PC-3 (cell line): ENCODE measurements at places on chromosomes 16 and 17.

DNA sequence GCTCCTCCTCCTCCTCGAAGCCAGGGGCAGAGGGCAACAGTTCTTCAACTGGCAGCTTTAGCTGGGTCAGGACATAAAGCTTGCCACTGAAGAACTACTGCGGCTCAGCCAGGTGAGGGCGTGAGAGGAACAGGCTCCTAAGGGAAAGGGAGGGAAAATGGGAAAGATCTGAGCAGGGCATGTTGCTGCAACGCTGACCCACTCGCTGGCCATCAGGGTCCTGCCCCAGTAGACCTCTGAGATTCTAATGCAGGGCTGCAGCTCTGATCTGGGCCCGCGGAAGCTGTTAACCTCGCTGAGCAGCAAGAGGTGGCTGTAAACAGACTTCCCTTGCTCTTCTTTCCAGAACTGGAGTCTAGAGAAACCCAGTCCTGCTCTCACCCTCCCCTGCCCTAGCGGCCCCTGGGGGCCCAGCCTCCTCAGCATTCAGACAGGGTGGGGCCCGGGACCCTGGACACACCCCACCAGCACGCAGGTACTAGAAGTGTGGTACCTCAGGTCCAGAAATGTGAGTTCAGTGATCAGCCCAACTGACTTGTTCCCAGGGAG, 3.8 kb upstream of the TLCD2 start:
- peak; percentile 56 for DNase-seq

- no peak for DNase-seq
Measured at GRCh38 chr17:78019976-78020716, 61.6 kb downstream of the TNRC6C start.

DNA sequence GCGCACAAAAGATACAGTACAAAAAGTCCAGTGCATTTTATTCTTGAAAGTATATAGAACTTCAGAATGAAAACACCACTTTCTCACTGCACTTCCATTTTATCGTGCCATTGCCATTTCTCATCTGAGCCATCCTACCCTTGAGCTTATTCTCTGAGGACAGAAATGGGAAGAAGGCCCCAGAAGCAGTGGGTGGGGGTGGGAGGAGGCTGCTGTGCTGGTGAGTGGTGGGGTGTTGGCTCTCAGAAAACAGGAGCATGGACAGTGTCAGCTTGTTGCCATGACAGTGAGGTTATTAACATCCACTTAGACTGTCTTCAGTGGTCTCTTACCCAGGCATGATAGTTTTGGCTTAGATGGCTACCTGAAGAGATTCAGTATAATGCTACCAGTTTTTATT, 4.5 kb downstream of the ATMIN start:
- DNase-seq, result no peak

DNA sequence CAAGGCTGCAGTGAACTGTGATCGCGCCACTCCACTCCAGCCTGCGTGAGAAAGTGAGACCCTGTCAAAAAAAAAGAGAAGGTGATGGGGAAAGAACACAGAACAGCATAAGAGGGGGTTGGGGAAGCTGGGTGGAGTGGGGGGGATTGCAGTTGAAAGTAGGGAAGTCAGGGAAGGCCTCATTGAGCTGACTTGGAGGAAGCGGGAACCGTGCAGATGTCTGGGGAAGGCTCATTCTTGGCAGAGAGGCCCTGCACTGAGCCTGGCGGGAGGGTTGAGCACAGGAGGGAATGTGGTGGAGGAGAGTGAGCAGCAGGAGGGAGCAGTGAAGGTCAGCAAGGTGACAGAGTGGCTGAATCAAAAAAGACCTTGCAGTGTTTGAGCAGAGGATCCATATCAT, 26.9 kb downstream of the IL4R start:
- DNase-seq, result no peak

DNA sequence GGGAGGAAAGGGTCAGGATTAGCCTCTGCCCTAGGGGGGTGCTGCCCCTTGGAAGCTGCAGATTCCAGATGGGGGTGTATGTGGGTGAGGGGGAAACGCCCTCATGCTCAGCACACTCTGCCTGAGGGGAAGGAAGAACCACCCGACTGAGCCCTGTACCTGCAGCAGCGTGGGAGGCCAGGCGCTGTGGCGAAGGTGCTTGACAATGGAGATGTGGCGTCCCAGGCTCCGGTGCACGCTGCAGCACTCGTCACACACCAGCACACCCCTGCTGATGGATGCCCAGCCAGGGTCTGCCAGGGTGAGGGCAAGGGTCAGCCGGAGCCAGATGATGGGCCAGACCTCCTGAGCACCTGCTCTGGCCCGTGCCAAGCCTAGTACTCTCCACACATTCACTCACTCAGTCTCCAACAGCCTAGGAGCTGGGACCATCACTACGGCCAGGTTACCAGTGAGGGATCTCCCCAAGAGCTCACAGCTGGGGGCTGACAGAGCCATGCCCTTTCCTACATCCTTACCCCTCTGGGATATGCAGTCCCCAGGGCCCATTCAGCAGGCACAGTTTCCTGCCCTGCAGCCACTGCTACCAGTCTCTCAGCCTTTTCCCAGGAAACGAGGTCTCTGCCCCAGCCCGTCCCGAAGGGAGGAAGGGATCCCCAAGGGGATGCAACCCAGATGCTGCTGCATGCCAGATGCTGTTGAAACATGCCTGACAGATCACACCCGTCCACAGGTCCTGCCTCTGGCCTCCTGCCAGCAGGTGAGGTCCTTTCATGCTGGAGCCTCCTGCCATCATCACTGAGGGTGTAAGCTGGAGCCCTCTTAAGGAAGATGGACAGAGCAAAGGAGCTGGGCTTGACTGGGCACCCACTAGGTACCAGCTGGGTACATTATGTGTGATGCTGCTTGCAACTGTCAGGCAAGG, 5.9 kb downstream of the GIT1 start:
- DNase-seq, result no peak

DNA sequence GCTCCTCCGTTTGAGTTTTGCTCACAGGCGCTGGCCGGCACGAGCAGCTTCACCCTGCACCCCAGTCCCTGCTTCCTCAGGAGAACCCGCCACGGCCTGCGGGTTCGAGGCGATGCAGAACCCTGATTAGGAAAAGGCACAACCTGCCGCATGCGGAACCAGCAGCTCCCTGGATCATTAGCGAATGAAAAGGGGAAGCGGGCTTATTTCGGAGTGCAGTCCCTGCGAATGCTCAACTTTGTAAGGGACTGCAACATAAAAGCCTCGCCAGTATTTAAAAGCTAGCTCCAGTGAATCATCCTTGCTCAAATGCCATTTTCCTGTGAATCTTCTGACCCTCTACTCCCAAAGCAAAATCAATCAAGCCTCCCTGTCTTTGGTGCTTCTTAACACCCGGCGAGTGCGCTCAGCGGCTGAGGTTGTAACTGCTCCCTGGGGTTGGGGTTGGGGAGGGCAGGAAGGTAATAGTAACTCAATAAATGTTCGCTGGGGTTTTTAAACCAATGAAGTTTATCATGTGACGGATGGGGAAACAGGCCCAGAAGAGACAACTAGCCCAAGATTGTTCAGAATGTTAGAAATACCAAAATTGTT, 678 bp upstream of the AKAP10 start:
- DNase-seq, result no peak

DNA sequence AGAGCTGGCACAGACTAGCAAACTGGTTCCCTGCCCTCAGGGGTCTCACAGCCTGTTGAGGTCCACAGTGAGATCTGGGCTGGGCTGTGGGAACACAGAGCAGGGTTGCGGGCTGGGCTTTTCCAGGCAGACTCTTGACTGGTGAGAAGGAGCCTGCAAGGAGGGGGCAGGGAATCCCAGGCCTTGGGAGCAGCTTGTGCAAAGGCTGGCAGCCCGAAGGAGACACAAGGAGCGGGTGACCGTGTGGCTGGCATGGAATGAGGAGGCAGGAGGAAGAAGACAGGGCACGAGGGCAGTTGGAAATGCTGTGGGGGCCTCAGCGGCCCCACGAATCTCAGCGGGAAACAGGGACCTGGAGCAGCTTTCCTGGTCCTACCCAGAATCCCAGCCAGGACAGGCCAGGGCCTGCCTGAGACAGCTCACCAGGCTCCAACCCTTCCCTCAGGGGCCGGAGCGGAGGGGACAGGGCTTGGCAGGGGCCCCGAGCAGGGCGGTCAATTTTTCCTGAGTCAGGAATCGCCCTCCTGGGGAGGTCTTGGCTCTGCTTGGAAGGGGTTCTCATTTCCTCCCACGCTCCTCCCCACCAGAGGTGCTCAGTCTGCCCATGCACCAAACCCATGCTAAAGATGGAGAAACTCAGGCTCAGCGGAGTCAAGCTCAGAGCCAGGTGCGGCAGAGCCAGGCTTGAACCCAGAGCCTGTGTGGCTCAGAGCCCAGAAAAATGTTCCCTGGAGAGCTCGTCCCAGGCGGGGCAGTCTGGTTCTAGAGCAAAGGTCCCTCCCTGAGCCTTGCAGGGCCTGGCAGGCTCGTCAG, 9.2 kb upstream of the SNN start:
- DNase-seq, result no peak

DNA sequence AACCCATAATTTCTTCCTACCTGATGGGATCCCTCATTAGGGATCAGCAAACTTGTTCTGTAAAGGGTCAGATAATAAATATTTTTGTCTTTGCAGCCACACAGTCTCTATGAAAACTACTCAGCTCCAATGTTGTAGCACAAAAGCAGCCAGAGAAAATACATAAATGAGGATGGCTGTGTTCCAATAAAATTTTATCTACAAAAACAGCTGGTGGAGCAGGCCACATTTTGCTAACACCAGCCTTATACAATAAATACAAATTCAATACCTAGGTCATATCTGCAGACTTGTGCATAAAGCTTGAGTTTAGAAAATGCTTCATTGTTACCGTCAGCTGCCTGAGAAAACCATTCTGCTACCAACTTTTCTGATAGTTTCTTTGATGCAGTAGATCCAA, 38.4 kb upstream of the INTS2 start:
- DNase-seq, result no peak

GRCh38 chr16:117379-118365, 20.8 kb downstream of the NPRL3 start:
- DNase-seq, result peak; percentile 59

GRCh38 chr17:74460241-74460640, 6.2 kb upstream of the CD300A start:
- no peak for DNase-seq

GRCh38 chr17:83076938-83077337, 2.5 kb upstream of the METRNL start:
- peak; percentile 31 for DNase-seq

- peak; percentile 3 for DNase-seq
Measured at GRCh38 chr17:1532836-1533602, 16.6 kb upstream of the INPP5K start.

- no peak for DNase-seq
Measured at GRCh38 chr16:26795184-26795583, 271.5 kb upstream of the C16orf82 start.

GRCh38 chr16:78353640-78354275, 254.3 kb downstream of the WWOX start:
- DNase-seq, result peak; percentile 7

DNA sequence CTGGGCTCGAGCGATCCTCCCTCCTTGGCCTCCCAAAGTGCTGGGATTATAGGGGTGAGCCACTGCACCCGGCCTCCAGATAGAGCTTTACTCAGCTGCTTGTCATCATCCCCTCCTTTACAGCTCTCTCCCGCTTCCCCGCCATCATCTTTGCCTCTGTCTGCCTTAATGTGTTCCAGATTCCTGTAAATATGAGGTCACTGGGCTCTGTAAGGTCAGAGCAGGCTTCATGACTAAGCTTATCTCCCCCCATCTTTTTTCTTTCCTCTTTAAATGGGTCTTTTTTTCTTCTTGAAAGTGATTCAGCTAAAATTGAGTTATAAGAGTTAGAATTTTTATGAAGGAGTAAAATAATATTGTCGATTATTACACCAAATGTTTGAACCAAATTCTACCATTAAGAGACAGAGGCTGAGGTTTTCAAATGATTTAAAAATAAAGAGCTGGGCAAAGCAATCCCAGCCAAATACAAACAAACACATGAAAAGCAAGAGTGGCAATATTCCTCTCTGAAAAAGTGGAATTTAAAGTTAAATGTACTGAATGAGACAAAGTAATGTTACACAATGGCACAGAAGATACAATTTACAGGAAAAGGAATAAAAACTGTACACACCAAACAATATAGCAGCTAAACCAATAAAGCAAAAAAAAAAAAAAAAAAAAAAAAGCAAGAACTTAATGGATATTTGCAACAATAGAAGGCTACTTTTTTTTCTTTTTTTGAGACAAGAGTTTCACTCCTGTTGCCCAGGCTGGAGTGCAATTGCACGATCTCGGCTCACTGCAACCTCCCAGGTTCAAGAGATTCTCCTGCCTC, 62.1 kb downstream of the CRISPLD2 start:
- DNase-seq, result no peak

DNA sequence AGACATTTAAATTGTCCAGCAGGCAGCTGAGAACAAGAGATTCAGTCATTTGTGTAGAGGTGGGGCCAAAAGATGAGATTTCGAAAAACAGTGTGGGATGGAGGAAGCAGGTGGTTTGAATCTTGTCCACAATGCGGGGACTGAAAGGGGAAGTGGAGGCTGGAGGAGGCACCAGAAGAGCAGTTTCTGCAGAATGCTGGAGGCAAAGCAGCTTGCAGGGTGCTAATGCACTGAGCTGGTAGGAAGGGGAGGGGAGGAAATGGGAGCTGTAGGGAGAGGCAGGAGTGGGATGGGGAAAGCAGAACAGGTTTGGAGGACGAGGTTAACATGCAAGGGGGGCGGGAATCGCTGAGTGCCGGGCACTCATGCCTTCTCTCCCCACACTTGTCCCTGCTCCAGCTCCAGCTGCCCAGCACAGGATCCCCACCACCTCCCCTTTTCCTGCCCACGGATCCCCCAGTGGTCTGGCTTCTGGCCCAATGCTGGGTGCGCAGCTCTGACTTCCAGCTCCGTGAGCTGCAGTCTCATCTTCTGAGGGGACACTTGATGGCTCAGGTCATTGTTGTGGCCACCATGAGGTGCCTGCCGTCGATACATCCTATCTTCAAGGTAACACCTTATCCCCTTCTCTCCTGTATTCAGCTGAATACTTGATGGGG, 9.4 kb downstream of the C17orf100 start:
- no peak for DNase-seq

GRCh38 chr17:55420776-55421178, 858 bp downstream of the MMD start:
- DNase-seq, result peak; percentile 48

- no peak for DNase-seq
Measured at GRCh38 chr16:15552507-15552906, 90.4 kb downstream of the MARF1 start.

- no peak for DNase-seq
Measured at GRCh38 chr16:86199871-86200695, 301.1 kb downstream of the IRF8 start.

- DNase-seq, result no peak
Measured at GRCh38 chr17:30173649-30174048, 57.0 kb downstream of the NSRP1 start.

DNA sequence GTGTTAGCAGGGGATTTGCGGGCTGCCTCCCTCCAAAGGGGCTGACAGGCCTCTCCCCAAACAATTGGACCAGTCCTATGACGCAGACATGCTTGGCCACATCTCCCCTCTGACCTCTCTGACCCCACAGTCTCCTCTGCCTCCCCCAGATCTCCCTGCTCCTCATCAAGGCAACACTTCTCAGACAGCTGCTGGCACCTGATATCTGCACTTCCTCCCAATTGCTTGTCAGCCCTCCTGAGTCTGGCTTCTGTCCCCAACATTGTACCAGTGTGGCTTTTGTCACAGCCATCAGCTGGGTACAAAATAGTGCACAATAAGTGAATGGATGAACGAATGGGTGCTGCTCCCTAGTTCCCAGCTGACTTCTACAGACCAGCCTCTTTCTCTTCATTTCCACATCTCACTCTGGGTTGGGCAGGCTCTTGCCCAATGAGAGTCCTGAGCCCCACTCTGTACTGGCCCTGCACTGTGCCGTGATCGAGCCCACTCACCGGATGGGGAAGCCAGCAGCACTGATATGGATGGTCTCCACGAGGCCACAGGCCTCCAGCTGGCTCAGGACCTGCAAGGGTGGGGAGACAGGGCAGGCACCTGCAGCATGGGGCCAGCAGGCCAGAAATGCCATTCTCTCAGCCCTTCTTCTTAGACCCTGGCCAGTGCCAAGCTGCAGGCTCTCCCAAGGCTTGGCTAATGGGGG, 17.1 kb downstream of the ZNHIT3 start:
- no peak for DNase-seq
